ENCODE measurements at places on chromosomes 16 and 17. TPM values are rescaled to one million over a fixed set of nuclear protein-coding genes. Genes with fewer than 3 reads are reported as not detected.

GRCh38 chr17:50626037-50626574 is 8.6 kb upstream of the ABCC3 start:
- no peak overlapping the region for H3K27ac ChIP-seq
- no peaks in the 10 kb centered on the region for H3K36me3 ChIP-seq
- H3K4me3 ChIP-seq: no peak overlapping the region
- H3K27me3 ChIP-seq: no peaks in the 10 kb centered on the region

DNA sequence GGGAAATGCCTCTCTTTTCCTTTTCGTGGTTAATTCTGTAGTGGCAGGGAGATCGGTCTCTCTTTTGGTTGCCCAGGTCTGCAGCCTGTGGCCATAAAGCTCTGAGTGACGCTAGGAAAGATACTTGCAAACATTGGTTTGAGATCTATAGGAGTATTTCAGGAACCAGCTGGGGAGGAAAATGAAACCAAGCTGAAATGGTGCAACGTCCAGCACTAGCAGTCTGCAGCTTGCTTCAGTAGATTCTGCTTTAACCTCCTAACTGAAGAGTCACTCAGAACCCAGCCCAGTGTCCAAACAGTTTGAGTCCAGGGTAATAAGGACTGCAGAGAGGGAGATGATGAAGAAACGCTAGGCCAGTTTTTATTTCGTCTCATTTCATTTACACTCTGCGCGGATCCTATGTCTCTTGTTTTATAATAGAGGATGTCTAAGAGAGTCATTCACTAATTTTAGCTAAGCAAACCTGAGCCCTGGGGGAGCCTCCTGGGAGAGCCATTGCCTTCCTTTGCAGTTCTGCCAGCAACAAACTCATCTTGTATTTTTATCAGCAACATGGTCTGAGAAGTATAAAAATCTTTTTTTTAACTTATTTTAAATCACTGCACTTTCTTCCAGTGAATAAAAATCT is 12.0 kb downstream of the SP2 start:
- H3K4me3 ChIP-seq: no peak overlapping the region
- H3K4me1 ChIP-seq: no peaks in the 10 kb centered on the region
- peaks cover 3% of the 10 kb centered on the region for H3K36me3 ChIP-seq
- DNase-seq: no peak
- H3K27me3 ChIP-seq: no peaks in the 10 kb centered on the region

DNA sequence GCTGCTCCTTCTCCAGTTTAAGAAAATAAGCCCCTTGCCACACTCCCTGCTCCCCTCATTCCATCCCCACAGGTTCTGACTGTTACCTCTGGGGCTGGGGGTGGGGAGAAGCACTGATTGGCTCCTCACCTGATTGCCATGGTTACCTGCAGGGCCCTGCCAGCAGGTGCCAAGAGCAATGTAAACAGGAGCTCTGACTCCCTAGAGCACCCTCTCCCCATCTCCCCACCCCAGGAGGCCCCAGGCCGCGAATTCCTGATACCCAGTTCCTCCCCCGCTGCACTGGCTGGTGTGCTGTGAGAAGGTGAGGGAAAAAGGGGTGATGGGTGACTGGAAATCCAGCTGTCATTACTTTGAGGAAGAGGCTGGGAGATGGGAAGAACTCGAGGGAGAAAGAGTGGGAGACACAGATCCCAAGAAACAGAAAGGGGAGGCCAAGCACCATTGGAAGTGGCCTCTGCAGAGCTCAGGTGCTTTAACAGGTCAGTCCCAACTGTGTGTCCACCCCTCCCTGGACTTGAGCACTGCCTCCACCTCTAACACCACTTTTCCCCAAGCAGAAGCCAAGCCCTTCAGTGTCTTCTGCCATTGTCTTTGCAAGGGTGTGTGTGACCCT is 4.5 kb downstream of the PCGF2 start:
- H3K36me3 ChIP-seq: no peaks in the 10 kb centered on the region
- peaks cover 23% of the 10 kb centered on the region for H3K4me1 ChIP-seq
- H3K4me3 ChIP-seq: no peak overlapping the region
- no peak overlapping the region for H3K27ac ChIP-seq

Gene KRT15
- total RNA-seq: not detected

DNA sequence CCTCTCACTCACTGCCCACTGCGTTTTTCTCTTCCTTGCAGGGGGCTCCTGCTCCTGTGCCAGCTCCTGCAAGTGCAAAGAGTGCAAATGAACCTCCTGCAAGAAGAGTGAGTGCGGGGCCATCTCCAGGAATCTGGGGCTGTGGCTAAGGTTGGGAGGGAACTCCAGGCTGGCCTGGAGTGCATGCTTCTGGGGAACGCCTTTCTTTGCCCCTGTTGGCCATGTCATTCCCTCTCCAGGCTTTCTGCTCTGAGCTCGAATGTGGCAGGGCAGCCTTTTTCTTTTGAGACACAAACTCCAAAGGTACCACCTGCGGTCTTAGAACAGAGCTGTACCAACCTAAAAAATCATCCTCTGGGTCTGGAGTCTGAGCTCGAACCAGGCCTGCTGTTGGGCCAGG is 7.4 kb upstream of the MT1E start:
- H3K27ac ChIP-seq: no peak overlapping the region
- H3K27me3 ChIP-seq: peaks cover 10% of the 10 kb centered on the region
- peaks cover 11% of the 10 kb centered on the region for H3K4me1 ChIP-seq
